ENCODE measurements at places on chromosomes 1 and 21.

GRCh38 chr1:57369889-57370288, 54.0 kb downstream of the DAB1 start:
- DNase-seq = no peak

GRCh38 chr1:209048941-209049669, 534.4 kb upstream of the CAMK1G start:
- no peak for DNase-seq

GRCh38 chr1:158248118-158248517, 6.1 kb upstream of the CD1A start:
- no peak for DNase-seq

- no peak for DNase-seq
Observed at GRCh38 chr1:51230501-51231078, 5.5 kb upstream of the RNF11 start.

DNA sequence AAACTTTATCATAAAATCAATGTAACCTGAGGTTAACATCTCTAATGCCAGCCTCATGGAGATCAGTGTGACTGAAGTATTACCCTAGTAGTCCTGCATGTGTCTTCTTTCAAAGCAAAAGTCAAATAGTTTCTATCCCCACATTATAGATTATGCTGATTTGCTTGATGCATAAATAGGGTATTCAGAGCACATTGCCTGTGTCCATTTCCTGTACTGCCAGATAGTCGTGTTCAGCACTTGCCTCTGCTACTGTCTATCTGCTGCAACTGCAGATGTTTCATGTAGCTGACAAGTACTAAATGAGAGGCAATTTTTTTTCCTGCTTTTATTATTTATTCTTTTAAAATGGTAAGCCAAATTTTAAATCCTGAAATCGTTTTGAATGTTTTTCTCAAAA, 348.7 kb downstream of the CHRM3 start:
- no peak for DNase-seq

DNA sequence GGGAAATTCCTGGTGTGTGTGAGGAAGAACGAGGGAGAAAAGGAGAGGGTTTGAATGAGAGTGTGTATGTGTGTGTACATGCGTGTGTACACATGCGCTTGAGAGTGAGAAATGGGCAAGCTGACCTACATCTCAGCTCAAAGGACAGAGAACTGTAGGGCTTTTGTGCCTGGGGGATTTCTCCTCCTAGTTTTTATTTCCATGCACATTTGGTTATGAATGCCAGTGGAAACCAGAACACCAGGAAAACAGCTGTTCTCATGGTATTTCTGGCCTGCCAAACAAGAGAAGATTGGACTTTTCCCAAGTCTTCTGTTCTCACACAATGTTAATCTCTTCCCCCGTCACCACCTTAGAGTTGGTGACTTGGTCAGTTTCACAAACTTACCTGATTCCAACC, 45.2 kb downstream of the SLC44A3 start:
- DNase-seq = no peak

GRCh38 chr1:31432592-31433395, 19.8 kb downstream of the SERINC2 start:
- DNase-seq = no peak

DNA sequence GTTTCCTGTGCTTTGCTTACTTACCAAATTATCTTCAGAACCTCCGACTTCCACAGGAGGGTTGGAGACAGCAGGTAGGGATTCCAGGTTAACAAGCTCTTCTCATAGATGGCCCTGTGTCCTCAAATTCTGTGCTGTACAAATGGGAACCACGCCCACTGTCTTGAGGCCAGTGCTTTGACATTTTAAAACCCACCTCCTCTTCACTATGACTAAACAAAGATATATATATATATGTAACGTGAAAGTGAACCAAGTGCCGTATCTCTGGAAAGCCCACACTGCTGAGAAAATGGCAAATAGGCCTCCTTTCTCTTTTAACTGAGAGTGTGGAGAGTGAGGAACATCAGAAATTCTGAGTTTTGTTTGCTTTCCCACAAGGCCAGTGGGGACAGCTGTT, 99.6 kb downstream of the ZBTB18 start:
- DNase-seq = no peak

- no peak for DNase-seq
Observed at GRCh38 chr1:9186082-9186859, 48.3 kb upstream of the H6PD start.

GRCh38 chr1:9362488-9362887, 69.8 kb downstream of the SPSB1 start:
- no peak for DNase-seq

DNA sequence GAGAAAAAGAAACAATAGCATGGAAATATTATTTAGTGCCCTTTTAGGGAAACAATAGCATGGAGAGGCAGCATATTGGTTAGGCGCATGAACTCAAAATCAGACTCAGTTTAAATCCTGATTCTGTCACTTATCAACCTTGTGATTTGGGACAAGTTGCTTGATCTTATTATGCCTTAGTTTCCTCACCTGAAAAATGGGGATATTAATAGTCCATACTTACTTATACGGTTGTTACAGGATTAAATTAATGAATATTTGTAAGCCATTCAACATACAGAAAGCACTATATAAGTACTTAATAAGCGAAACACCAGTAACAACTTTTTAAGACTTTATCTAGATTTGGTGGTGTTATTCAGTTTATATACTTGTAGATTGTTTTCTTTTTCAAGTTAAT, 1.2 kb downstream of the TSEN15 start:
- DNase-seq = no peak

DNA sequence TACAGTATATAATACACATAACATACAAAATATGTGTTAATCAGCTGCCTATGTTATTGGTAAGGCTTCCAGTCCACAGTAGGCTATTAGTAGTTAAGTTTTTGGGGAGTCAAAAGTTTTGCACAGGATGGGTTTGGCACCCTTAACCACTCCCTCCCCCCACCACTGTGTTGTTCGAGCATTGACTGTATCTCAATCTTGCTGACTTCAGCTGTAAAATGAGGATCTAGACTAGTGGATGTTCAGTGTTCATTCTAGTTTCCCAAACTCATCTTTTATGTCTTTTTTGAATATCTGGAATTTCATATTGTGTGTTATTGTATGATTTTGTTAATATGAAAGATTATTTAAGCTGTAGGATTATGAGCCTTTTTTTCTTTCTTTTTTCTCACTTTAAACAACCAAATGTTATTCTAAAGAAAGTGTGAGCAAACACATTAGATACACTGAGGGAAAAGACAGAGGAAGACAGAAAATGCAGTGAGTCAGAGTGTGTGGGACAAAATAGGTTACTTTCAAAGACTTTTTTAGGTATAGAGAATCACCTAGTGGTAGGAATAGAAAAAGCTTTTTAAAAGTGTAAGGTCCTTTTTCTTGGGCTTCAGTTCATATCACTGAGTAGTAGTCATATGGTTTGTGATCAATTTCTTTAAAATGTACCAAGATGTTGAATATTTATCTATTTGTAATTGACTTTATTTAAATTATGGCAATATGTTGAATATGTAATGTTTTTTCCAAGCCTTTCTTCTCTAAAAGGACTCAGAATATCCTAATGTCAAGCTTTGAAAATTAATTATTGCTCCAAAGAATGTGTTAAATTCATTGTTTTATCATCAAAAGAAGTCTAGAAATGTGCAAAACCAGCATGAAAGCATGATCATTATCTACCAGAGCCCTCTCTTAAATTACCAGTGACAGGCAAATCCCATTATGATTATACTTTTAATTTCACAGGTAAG, 17.9 kb upstream of the CENPF start:
- no peak for DNase-seq

DNA sequence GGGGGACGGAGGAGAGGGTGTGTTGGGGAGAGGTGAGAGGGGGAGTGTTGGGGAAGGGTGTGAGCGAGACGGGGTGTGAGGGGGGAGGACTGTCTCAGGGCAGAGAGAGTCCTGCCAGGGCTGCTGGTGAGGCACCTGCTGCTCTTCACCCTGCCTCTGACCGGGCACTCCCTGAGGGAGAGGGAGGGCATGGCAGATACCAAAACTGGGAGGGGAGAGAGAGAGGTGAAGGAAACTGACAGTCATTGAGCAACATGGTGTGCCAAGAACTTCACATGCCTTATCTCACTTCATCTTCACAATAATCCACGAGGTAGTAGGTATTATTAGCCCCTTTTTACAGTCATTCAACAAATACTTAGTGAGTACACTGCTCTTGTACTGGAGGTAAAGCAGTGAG, 61.3 kb upstream of the ARTN start:
- no peak for DNase-seq

DNA sequence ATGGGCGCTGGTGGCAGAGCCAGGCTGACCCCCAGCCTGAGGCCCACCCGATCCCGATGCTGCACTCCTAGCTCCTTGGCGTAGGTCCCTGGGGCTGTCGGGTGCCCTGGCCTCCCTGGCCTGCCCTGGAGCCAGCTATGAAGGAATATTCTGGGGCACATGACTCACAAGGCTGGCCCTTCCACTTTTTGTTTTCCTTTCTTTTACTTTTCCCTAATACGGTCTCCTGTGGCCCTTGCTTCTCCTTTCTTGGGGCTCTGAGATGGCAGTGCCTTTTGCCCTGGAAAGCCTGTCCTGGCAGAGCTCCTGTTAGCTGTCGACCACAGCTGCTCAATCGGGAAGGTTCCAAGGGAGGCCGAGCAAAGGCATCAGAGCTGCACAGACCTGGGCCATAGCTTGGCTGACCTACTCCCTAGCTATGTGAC, 22.1 kb downstream of the ARHGEF10L start:
- no peak for DNase-seq

GRCh38 chr1:115373305-115373704, 35.3 kb upstream of the NGF start:
- DNase-seq = no peak

DNA sequence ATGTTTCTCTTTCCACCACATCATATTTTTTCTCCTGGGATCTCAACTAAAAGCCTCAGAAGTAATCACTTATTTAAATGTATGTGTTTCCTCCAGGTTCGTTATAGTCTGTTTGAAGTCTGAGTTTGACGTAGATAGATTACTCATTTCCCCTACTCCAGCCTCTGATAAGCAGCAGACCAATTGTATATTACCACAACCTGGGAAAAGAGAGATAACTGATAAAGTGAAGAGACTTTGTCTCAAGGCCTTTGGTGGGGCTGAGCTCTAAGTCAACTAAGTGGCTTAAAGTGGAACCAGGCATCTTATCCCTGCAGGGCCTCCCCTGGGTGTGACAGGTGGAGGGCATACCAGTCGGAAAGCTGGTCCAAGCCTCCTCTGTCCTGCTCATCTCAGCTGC, 34.9 kb upstream of the CACNA1E start:
- DNase-seq = no peak

- DNase-seq = no peak
Observed at GRCh38 chr1:193438312-193438711, 251.9 kb upstream of the B3GALT2 start.

DNA sequence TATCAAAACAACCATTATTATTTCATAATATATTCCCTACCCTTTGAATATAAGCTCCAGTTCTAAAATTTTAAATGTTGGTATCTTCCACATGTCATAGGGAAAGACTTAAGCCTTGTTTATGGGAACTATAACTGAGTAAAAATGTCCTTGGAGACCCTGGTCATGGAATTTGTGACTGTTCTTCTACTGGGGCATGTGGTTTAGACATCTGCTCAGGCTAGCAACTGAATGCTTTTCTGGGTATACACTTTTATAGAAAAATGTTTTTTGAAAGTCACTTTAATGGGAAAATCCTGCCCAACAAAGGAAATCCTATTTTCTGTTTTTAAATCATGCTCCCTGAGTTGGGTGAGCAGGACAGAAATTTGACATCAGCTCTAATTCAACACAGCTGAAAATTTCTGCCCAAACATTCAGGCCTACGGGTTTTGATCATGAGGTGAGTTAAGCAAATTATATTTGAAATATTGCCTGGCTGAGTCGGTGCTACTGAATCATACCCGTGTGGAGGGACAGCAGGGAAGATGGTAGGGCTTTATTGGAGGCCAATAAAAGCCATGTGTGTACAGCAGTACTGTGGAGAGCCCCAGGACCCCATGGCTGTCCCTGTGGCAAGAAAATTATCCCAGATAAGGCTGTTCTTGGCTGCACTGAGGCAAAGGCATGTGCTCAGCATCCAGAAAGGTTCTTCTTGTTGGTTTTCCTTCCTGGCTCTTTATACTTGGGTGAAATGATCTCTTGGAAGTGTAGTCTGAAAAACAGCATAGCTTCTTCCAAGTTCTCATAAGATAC, 391.8 kb downstream of the DISC1 start:
- DNase-seq = no peak

DNA sequence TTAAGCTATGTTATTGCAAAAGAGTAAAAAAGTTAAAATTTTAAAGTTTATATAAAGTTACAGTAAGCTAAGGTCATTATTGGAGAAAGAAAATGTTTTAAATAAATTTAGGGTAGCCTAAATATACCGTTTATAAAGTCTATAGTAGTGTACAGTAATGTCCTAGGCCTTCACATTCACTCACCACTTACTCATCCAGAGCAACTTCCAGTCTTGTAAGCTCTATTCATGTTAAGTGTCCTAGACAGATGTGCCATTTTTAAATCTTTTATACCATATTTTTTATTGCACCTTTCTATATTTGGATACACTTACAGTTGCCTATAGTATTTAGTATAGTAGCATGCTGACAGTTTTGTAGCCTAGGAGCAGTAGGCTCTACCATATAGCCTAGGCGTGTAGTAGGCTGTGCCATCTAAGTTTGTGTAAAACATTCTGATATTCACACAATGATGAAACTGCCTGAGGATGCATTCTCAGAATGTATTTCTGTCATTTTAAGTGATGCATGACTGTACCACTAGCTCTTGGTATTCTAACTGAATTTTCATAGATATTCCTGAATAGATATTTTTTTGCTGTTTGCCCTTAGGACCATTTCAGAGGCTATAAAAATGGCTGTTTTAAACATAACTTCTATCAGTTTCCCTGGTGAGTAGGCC, 26.8 kb downstream of the PPP2R5A start:
- no peak for DNase-seq

DNA sequence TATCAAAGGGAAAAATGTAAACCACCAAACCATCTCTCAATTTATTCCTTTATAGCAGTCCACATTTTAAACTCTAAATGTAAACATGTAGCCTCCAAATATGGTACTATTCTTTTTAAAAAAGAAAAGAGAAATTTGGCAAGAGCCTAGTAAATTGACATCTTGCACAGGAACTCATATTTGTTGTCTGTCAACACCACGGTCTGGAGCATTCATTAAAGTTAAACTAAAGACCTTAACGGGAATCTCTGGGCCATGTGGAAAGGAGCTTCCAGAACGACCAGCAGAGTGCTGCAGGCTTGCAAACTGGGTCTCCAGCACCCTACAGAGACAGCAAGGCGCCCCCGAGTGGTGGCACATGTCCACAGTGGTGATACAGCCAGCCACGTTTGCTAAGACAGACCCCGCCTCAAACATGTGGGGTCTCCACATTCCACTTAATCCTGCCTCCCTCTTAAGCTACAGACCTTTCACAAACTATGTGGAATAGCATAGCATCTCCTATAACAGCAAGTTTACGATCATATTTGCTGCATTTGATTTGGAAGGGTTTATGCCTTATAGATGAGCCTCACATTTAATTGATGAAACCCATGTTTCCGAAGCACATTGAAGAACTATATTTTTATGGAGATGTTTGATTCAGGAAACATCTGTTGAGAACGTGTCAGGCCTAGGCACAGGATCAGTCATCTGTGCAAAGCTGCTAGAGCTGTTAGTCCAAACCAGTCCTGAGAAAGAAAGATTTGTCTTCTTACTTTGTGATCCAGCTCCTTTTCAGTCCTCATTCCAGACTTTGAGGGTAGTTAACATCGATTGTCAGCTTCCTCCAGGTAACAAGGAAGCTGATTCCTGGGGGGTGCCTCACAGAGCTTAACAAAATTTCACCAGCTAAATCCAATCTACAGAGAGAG, 96.4 kb upstream of the BACE2 start:
- DNase-seq = no peak

GRCh38 chr1:33680281-33680840, 183.5 kb upstream of the HMGB4 start:
- no peak for DNase-seq

All from tibial nerve (tissue), 4 donors.